ENCODE measurements at places on chromosomes 2 and 18. TPM values are rescaled to one million over a fixed set of nuclear protein-coding genes. Genes with fewer than 3 reads are reported as not detected.

DNA sequence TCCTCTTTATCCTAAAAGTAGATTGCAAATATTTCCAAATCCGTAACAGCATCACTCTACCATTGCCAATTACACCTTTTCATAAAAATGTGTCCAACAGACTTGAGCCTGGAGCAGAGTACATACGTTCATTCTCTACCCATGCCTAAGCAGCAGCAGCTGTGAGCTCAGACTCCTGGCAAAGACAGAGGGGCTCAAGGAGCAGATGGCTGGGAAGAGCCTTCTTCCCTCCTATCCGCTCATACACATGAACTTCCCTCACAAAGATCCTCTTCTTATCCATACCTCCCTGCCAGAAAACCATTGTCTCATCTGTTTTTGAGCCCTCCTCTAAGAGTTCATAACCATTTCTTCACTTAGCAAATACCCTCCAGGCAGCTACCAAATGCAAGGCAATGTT, 164.3 kb upstream of the ARL4C start:
- no peak for DNase-seq

The TMEM247 gene
- total RNA-seq = not detected

- no peak for DNase-seq
Observed at GRCh38 chr2:134919341-134920210, 954 bp downstream of the CCNT2 start.

DNA sequence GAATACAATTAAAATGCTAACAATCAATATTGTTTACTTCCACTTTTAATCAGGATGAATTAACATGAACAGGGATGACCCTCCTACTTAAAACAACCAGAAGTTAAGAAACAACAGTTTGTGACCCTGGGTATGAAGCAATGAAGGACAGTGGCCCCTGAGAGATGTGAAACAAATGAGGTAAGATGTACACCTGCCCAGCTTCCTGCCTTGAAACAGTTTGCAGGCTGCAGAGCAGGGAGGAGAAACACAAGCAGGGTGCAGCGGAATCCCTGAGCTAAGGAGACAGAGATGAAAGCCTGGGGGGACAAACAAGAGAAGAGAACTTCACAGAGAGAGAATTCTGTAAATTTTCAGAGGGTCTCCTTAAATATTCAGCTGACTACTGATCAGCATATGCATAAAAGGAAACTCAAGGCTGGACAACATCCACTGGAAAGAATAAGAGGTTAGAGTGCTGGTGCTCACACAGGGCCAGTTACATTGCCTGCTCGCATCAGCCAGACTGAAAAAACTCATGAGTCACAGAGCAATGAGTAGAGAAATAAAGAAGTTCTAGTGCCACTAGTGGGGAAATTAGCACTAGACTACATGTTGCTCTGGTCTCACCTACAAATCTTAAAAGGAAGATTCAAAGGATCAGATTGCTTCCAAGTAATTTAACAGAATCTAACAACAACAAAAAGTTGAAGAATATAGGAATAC, 106.4 kb downstream of the PID1 start:
- no peak for DNase-seq
